ENCODE measurements at places on chromosomes 12 and 14.

- no peak for DNase-seq
These were observed 271.6 kb upstream of the PLEKHG7 start for GRCh38 chr12:92431146-92431545.

DNA sequence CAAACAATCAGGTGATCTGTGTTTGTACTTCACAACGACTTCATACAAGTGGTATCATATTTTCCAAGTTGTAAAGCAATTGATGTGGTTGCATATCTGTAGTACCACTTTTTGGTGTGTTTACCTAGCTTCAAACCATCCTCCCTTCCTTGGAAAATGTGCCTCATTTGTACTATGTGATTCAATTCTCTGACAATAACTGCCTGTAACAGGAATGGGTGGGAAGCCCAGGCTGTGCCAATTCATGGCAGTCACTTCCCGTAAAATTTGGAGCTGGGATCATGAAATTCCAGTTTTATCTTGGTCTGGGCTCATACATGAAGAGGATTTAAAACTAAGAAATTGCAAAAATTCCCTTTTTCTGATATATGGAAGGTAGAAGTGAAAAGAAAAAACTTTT is 250.1 kb downstream of the DIO2 start:
- DNase-seq: no peak

GRCh38 chr12:19121449-19122018 is 8.0 kb upstream of the PLEKHA5 start:
- peak; percentile 44 for DNase-seq

DNA sequence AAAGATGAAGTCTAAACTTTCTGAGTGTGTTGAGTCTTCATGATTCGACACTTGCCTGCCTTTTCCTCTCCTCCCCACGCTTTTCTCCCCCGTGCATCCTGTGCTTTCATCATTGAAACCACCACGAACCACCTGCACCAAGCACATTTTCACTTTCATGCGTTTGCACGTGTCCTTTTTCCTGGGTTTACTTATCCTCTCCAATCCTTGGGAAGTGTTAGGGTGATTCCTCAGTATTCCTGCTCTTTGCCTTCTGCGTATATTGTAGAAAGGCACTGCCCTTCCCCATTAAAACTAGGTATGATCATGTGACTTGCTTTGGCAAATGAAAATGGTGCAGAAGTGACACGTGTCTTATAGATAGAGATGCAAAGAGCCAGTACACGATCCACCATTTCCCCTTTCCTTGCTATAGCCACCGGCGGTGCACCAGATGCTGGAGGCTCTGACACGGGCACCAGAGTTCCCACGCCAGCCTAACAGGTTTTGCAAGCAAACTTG is 106.6 kb downstream of the BRMS1L start:
- DNase-seq: no peak

DNA sequence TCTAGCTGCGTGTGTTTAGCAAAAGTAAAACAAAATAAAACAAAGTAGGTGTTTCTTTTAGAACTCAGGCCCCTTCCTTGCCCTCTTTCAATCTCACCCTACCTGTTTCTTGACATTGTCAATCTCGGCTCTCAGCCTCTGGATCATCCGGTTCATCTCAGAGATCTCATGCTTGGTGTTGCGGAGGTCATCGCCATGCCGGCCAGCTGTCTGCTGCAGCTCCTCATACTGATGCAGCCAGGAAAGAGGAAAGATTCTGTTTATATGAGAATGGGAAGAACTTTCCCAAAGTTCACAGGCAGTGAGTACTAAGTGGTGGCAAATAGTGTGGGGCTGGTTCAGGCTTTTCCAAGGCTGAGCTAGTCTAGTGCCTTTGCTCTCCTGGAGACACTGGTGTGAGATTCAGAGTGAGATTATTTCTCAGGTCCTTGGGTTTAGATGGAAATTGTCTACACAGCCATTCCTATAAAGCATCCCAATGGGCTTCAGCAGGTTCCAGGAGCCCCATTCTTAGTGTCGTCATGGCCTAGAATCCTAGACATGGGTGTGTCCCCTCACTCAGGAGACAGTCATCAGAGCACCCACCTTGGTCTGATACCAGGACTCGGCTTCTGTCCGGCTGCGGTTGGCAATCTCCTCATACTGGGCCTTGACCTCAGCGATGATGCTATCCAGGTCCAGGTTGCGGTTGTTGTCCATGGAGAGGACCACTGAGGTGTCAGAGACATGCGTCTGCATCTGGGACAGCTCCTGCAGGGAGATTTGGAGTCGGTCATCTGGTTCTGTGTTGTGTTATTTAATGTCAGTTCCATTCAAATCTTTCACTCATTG is 3.0 kb downstream of the KRT5 start:
- no peak for DNase-seq

DNA sequence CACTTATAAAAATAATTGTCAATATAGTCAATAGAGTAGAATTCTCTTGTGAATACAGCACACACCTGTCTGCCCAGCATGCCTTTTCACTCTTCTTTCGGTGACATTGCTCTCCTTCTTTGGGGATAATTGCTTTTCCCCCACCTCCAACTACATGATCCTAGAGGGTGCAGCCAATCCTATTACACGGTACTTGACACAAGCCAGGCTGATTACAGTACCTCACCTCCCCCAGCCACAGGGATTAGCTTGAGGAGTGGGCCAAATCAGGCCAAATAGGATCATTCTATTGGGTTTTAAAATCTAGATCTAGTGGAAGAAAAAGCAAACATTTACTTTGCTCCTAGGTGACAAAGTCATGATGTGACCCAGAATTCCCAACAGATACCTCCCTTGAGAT is 16.8 kb upstream of the NFYB start:
- no peak for DNase-seq
